NCI-H2081 (cell line): ENCODE measurements at places on chromosomes 3 and 15.
A peak's percentile ranks its signal among the peaks of the same experiment; 100 is the strongest.

GRCh38 chr3:99686955-99687612 is 48.7 kb downstream of the COL8A1 start:
- DNase-seq, result peak; percentile 15

DNA sequence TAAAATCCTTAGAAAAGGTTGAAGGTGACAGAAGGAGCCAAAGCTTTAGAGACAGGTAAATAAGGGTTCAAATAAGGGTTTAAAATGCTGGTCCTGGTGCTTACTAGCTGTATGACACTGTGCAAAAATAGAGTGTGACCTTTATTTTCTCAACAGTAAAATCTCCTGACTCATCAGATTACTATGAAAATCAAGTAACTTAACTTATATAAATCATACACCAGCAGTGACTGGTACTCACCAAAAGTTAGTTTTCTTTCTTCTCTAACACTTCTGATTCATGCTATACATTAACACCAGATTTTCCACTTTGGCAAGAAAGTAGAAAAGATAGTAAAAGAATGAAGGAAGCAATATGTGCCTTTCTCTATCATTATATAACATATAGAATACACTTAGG is 205.9 kb upstream of the GBE1 start:
- no peak for DNase-seq

DNA sequence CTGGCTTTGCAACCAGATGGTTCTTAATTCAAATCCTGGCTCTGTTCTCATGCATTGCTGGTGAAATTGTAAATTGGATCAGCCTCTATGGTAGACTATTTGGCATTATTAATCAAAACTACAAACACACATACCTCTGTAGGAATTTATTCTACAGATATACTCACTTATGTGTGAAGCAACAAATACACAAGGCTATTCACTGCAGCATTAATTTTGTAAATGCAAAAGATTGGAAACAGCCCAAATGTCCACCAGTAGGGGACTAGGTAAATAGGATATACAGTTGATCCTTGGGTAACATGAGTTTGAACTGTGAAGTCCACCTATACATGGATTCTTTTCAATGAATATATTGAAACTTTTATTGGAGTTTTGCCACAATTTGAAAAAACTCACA is 29.5 kb upstream of the LCTL start:
- no peak for DNase-seq

DNA sequence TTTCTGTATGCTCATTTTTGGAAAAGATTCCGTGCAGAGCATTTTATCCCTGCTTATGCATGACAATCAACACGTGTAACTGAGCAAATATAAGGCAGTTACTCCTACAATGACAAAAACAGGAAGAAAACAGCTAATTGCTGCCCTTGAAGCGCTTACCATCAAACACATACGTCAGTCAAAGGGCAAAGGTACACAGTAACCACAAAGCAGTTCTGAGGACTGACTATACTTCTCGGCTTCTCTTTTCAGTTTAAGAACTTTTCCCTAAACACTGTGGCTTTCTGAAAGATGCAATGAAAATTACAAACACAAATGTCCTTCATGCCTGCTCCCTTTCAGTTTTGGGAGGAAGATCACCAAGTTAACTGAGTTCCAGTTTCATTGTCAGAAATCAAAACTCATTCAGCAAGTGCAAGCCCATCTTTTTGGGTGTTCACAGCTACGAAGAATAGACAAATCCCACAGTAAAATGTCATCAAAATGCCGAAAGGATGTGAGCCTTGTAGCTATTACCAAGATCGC is 602.8 kb downstream of the FOXP1 start:
- no peak for DNase-seq

DNA sequence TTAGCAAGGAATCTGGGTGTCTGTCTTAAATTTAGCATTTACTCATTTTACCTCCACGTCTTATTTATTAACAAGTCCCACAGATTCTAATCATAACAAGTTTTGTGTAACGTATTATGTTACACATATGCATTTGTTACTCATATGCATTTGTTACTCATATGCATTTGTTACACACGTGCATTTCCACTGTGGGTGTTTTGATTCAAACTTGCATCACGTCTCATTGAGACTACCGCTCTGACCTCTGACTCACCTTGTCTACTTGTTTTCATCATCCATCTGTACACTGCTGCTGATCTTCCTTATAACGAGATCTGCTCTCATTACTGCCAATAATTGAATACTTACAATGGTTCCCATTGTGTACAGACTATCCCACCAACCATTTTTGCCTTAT is 1141.4 kb downstream of the TBL1XR1 start:
- no peak for DNase-seq
